ENCODE measurements at places on chromosomes 12 and 14.

- no peak for DNase-seq
Observed at GRCh38 chr12:82625523-82625922, 61.2 kb upstream of the TMTC2 start.

DNA sequence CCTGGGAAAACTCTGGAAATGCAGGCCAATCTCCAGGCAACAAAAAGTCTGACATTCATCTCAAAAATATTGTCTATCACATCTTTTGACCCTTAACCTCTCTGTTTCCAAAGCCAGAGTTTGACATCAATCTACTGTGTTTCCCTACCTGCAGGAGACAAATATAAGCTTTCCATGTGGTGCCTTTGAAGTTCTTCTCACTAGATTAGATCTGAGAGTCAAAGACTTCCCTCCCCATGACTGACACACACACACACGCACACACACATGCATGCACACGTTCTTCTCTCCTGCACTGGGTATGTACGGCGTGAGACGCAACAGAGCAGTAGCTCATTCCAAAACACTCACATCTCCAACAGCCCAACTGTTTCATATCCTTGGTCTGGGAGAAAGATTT is 8.1 kb upstream of the ITPR2 start:
- DNase-seq = no peak

DNA sequence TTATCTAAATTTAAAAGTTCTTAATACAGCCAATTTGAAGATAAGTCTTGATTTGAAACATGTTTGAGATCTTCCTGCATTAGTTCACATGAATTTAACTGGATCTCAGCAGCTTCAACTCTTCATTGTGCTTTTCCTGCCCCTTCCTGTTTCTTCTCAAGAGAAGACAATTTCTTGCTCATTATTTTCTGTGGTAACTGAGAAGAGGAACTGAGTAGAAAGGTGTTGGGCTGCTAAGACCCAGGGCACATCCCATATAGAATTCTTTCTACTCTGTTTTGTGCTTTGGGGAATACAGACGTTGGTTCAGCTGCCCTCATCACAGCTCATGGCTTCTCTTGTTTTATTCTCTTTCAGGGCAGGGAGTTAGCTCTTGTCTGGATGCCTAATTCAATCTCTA is 110.2 kb downstream of the SNAPC1 start:
- DNase-seq = no peak

DNA sequence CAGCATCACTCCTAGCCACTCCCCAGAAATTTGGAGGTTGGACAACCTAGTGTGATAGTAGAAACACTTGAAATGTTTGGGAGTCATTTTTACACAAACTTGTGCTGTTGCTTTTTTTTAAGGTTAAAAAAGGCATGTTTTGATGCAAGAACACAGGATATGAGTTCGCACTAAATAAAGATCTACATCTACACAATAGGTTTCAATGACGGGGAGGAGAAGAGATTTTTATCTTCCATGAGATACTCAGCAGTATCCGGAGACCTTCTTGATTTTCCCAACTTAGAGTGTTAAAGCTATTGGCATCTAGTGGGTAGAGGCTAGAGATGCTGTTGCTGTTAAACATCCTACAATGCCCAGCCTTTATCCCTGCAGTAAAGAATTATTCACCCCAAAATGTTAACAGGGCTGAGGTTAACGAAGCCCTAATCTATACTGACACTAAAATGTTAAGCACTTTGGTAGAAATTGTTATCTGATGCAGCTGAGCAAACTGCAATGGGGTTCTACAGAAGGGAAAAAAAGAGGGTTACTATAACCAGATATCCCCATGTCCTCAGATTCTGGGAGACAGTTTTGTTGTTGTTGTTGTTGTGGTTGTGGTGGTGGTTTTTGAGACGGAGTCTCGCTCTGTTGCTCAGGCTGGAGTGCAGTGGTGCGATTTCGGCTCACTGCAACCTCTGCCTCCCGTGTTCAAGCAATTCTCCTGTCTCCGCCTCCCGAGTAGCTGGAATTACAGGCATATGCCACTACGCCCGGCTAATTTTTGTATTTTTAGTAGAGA is 14.0 kb upstream of the PCNX1 start:
- no peak for DNase-seq

DNA sequence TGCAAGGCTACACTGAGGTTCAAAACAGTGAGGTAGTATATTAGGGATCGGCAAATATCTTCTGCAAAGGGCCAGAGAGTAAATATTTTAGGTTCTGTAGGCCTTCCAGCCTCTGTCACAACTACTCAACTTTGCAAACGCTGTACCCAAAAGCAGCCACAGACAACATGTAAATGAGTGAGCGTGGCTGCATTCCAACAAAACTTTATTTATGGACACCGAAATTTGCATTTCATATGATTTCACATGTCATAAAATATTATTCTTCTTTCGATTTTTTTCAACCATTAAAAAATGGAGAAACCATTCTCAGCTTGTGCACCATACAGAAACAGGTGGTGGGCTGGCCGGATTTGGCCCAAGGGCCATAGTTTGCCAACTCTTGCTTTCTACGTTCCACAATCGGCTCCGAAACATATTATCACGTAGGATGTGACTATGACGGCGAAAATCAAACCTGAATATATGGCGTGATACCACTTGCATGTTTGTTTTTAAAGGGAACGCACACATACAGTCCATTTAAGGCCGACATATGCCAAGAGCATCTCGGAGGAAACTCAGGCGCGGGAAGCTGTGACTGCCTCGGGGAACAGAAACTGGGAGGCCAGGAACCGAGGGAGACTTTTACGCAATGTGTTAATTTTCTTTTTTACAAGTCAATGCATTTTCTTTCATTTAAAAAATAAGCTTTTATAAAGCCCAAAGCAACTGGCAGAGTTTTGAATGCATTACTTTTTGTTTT is 7.1 kb downstream of the NCOR2 start:
- no peak for DNase-seq

- peak; percentile 2 for DNase-seq
Observed at GRCh38 chr12:82862069-82862841, 175.5 kb downstream of the TMTC2 start.

- no peak for DNase-seq
Observed at GRCh38 chr14:101065696-101066694, 162.5 kb upstream of the RTL1 start.

- no peak for DNase-seq
Observed at GRCh38 chr14:97874394-97874793, 1077.2 kb downstream of the VRK1 start.

DNA sequence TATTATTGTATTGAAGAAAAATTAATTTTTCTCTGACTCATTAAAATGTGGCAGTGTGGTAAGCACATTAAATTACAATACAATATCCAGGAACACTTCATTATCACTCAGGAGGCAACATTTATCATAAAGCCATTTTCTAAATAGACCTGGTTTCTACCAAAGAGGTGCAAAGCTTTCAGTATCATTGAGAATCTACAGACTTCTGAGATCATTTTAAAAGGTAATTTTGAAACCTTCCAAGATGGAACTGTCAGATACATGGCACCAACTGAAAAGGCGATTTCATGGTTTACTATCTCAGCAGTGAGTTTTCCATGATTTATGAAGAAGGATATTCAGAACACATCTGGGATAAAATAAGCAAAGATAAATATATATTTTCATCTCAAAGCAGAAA is 85.8 kb downstream of the KITLG start:
- DNase-seq = no peak

DNA sequence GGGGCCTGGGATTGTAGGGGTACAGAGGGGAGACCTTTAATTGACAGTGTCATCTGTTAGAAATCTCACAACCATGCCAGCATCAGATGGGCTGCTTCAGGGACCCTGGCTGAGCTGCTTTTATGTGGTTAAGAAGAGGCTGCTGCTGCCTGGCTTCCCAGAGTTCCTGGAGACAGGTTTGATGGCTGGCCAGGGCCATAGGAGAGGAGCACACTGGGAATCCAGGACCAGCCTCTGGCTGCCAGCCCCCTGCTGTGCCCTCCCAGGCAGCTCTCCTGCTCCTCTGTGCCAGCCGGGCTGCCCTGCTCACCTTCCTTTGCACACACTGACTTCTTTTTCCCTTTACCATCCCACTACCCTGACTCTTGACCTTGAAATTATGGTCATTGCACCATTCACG is 507 bp upstream of the KRT73 start:
- DNase-seq = no peak
